ENCODE measurements at places on chromosomes 5 and 9.

GRCh38 chr9:98726735-98727134 lies 18.0 kb upstream of the GABBR2 start:
- peak; percentile 50 for DNase-seq

- no peak for DNase-seq
These were observed 111.3 kb upstream of the SAP30L start for GRCh38 chr5:154334406-154335064.

DNA sequence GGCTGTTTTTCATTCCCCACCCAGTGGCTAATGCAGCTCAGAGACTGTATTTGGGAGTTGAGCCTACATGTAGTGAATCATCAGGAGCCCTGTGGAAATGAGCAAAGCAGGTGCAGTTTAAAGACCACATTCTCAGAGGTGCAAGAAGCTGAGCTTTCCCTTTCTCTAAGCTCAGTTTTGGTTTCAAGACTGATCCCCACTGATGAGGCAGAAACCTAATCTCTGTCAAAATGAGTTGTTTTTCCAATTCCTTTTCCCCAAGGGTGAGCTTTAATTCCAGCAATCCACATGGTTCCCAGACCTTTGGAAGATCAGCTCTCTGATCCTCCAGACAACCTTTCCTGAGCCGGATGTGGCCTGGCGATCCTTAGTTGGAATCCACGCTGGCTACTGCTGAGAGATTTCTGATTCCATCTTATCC lies 420.5 kb downstream of the EBF1 start:
- DNase-seq = no peak

DNA sequence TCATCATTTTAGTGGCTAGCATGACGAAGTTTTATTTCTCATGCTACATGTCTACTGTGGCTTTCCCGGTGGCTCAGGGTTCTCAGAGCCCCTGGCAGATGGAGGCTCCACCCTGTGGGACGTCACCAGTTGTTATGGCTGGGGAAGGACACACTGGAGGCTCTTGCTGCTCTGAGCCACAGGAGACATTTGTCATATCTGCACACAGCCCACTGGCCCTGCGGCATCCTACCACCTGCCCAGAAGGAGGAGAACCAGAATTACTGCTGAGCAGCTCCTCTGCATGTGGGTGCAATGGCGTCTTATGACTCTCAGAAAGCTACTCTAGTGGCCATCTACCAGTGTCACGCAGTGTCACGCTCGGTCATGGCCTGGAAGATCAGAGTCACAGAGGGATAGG lies 6.6 kb downstream of the OR13J1 start:
- DNase-seq = no peak

DNA sequence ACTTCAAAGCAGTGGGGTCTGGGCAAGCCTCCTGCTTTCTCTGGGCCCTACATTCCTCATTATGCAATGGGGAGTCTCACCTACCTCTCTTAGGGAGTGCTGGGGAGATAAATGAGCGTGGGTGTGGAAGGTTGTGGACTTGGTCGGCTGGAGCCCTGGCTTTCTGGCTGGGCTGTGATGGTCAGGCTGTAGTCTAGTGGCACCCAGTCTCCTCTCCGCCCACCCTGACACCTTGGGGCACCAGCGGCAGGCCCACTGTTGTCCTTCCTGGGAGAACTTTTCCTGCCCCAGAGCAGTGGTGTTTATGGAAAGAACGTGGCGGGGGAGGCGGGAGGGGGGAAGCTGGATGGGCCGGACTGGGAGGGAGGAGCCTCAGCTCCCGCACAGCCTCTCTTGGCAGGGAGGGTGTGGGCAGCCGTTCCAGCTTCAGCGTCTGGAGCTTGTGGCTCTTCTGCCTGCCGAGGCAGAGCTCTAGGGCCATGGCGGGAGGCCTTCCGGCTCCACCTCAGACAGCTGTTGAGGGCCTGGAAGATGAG lies 4.1 kb downstream of the PTGS1 start:
- peak; percentile 90 for DNase-seq

DNA sequence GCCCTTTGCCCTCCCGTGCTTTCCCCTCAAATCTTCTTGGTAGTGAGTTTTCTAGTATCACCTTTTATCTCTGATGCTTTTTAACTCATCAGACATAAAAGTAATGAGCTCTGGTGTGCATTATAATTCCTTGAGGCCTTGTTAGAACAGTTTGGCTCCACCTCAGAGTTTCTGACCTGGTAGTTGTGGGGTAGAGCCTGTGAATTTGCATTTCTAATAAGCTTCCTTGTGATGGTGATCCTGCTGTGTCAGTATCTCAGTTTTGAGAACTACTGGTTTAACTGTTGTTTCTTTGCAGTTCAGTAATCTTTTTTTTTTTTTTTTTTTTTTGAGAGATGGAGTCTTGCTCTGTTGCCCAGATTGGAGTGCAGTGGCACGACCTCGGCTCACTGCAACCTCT lies 31.1 kb downstream of the UBE2D2 start:
- DNase-seq = no peak
